SW 1271 (cell line): ENCODE measurements at places on chromosomes 4 and X.

- DNase-seq: no peak
These were observed 920 bp downstream of the HTT-AS start for GRCh38 chr4:3073158-3074077.

DNA sequence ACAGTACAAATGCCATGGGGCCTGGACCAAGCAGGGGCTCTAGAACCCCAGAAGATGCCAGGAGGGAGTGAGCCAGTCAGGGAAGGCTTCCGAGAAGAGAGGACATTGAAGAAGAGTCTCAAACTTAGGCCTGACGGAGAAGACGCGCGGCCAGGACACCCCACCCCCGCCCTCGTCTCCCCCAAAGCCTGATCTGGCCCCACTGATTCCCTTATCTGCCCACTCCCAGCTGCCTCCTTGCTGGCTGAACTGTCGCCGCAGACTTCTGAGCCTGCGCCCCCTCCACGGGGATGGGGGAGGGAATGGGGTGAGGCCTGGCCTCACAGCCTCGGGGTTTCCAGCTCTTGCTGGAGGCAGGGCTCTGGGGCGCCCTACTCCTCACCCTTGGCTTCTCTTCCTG, 3.6 kb upstream of the GATA1 start:
- DNase-seq: no peak

DNA sequence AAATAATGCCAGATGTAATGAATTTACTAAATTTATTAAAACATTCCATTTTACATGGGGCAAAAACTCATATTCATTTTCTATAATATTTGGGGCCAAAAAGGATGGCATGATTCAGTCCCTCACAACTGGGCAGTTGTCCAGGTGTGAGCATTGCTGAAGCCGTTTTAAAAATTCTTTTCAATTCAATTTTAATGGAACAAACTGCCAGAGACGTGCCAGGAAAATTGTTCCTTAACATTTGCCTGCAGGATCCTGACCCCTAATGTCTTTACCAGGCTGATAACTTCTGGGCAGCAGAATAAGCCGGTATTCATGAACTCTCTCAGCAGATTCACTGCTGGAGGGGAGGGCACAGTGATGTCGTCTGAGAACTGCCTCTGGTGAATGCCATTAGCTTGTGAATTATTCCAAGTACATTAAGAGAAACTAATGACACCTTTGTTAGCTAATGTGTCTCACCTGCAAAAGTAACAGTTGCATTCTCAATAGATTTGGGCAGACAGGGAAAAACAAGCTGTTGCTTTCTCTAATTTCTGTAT, 1445.1 kb upstream of the TENM3 start:
- DNase-seq: no peak

DNA sequence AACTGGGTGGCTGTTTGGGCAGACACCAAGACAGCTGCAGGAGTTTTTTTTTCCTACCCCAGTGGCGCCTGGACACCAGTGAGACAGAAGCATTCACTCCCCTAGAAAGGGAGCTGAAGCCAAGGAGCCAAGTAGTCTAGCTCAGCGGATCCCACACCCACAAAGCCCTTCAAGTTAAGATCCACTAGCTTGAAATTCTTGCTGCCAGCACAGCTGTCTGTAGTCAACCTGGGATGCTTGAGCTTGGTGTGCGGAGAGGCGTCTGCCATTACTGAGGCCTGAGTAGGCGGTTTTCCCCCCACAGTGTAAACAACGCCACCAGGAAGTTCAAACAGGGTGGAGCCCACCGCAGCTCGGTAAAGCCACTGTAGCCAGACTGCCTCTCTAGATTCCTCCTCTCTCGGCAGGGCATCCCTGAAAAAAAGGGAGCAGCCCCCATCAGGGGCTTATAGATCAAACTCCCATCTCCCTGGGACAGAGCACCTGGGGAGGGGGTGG, 171.4 kb downstream of the ARHGEF9 start:
- DNase-seq: no peak

GRCh38 chr4:70747874-70748273, 26.1 kb downstream of the RUFY3 start:
- no peak for DNase-seq

DNA sequence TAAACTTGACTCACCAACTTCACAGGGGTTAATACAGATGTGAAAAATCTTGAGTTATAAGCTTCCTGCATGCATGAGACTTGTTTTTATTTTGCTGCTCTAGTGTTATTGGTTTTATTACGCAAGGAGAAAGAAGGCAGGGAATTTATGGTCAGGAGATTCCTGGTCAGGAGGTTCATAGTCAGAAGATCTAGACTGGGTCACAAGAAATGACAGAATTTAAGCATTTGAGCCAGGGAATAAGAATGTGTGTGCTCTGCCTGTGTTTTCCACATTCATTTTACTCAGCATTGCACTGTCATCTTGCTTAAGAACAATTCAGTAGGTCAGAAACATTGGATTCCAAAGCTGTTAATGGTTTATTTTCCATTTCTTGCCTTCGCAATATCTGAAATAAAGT, 2522.1 kb downstream of the ARAP2 start:
- DNase-seq: no peak

DNA sequence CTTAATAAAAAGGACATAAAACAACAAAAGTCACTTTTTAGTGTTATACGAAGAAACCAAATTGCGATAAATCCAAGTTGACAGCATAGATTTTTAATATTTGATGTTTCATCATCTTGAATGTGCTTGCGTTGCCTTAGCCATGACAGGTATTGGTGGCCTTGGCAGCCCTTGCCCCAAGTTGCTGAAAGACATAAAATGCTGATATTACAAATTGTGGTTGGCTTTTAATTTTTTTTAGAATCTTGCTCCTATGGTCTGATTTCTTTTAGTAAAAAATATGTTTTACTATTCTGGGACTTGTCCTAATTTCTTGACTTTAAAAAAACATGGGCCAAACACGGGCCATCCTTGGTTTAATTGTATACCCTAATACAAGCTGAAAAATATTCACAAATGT, 122.6 kb downstream of the SLC4A4 start:
- DNase-seq: no peak

- DNase-seq: no peak
These were observed 73.7 kb downstream of the BEND2 start for GRCh38 chrX:18146954-18147353.

DNA sequence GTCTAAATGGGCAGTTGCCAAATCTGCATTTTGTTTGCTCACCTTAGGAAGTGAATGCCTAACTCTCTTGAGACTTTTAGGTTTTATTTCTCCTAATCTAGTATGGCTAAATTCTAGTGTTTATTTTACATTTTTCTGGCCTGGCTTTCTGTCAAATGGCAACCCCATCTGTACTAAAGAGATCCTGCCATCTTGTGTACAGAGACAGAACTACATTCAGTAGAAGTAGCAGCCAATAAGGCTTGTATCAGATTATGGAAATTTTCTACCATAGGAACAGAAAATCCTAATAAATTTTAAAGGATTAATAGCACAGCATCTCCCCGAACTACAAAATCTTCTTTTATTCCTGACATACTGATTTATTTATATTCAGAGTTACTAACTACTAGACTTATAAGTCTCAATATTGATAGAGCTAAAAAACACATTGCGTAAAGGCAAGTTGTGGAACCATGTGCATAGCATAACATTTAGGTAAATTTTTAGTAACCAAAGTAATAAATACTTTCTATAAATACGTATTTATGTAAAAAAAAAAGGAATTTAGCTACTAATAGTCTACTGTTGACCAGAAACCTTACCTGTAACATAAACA, 45.5 kb downstream of the TMEM144 start:
- DNase-seq: peak; percentile 18

GRCh38 chr4:156593464-156593863, 378.1 kb downstream of the PDGFC start:
- no peak for DNase-seq

DNA sequence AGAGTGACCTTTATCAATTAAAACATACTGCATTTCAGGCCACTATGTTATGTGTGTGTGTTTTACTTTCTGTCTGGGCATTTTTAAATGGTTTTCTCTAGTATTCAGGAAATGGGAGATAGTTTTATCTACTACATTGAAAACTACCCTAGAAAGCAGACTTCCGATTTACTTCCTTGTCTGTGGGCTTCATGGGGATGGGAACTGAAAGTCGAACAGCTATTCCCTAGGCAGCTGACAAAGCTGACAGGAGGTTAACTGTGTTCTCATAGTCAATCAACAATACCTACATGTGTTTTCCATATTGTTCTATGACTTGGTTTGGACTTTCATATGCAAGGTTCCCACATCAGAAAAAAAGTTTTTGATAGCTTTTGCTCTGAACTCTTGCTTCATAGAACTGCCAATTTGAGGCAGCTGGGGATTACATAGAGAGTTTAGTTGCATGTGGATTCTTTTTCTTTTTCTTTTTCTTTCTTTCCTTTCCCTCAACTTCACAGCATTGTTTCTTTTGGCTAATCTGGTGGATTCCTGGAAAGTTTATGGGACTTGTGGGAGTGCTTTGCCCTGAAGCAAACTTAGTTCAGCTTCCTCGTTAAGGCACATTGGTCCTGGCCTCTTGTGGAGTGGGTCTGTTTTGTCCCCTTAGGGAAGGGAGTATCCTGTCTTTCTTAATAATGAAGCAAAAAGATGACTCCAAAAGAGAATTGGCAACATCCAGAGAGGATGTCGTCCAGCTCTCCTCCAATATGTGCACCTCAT, 327.1 kb upstream of the GIMD1 start:
- DNase-seq: no peak

- no peak for DNase-seq
These were observed 124.9 kb upstream of the CYSLTR1 start for GRCh38 chrX:78452356-78452755.

- DNase-seq: no peak
These were observed at the start of gene CTPS2 for GRCh38 chrX:16712548-16713155. TSS of gene CTPS2 (minus strand) at chrX:16712669. CDS start at chrX:16702902, 9,767 bp downstream.

- DNase-seq: no peak
These were observed 75.0 kb upstream of the FAM9C start for GRCh38 chrX:13119386-13119785.

DNA sequence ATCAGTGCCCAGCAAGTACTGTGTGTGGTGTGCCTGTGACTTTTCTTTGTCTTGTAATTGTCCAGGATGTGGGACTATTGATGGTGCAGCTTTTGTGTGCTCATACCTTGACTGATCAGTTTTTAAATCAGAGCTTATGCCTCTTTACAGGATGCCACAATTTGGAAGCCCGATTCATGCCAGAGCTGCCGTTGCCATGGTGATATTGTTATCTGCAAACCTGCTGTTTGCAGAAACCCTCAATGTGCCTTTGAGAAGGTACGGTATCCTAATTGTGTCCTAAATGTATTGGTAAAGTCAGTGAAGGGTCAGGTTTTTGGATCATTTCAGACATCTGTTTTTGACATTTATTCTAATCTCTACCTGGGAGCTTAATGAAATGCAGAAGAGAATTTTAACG, 180.2 kb downstream of the FRAS1 start:
- DNase-seq: no peak

- peak; percentile 29 for DNase-seq
These were observed 105.9 kb downstream of the SH3RF1 start for GRCh38 chr4:169164669-169165415.

DNA sequence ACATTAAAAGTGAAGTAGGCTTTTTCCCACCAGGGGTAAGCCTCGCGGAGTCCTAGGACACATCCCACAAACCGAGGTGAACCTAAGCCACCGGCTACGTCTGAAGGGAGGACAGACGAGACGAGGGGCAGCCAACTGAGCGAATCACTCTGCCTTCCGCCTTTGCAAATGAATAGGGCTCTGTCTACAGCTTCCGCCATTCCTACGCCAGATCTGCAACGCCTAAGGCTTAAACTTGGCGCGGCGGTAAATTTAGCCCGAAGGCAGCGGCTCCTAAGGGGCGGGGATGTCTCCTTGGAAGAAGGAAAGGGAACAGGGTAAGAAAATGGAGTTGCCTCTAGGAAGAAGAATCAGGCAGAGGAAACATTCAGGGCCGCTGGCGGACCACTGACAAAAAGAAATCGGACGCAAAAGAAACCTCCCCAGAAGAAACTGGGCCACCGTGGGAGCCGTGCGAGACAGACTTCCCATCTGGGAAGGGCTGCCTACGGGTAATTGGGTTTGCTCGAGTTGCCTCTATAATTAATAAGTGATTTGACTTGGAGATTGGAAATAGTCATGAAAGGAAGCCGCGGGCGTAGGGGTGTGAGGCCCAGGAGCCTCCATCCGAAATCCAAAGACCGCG, 90.5 kb downstream of the BCOR start:
- no peak for DNase-seq

GRCh38 chr4:27986476-27986875, 1125.8 kb downstream of the STIM2 start:
- no peak for DNase-seq

DNA sequence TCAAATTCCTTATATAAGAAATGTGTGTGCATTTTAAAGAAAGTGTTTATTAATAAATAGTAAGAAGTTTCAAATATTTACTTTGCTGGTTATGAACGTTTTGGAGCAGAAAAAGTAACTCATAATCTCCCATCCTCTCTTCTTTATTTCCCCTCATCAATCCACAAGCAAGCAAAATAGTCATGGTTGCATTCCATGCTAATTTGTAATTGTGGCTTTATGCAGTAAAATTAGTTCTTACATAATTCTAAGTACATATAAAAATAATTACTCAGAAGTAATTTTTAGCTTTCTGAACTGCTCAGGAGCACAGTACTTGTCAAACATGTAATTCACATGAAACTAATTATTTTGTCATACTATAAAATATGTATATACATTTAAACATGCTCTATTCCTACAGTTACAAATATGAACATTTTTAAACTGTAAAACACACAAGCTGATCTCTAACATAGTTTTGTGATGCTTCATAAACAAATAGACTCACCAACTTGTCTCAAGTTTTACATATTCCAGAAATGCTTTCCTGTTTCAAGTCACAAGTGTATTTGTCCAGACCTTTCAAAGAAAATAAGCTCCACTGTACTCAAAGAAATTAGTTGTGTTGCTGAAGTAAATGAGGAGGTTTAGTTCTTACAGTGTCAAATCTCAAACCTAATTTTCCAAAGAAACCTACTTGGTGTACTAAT, 218.9 kb downstream of the PABPC4L start:
- DNase-seq: no peak

DNA sequence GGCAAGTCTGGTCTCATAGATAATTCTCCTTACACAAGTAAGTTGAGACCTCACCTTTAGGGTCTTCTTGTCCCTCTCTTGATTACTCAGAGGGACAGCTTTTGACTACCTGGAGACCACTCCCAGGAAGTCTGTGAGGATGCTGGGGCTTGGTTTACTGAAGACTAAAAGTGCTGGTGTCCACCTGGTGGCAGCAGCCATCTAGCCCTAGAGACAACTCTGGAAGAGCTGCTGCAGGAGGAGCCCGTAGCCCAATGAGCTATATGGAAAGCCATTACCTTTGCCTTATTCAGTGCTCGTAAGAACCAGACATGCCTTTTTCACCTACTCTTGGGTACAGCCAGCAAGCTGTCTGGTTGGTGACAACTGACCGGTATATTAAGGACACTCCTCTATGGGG, 7.3 kb downstream of the FGFBP2 start:
- DNase-seq: no peak
